ENCODE measurements at places on chromosomes 16 and 17.

- DNase-seq, result no peak
Observed at GRCh38 chr16:50066482-50067289, 916 bp downstream of the HEATR3 start.

DNA sequence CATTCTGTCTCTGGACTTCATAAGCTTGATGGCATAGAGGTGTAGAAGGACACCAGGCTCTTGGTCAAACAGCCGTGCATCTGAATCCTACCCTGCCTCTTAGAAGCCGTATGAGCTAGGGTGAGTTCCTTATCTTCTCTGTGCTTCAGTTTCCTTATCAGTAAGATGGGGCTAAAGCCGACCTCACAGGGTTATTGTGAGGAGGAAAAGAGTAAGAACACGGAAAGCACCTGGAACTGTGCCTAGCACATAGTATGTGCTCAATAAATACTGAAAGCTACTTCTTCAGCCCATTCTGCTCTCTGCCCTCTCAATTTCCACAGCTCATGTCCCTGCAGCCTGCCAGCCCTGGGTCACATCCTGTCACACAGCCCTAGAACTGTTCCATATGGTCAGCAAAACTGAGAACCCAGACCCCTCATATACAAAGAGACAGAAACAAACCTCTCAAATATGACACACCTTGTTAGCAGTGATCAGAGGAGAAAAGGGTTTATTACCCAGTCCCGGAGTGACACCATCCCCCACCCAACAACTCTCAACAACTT lies 17.0 kb upstream of the UBTF start:
- DNase-seq, result no peak

DNA sequence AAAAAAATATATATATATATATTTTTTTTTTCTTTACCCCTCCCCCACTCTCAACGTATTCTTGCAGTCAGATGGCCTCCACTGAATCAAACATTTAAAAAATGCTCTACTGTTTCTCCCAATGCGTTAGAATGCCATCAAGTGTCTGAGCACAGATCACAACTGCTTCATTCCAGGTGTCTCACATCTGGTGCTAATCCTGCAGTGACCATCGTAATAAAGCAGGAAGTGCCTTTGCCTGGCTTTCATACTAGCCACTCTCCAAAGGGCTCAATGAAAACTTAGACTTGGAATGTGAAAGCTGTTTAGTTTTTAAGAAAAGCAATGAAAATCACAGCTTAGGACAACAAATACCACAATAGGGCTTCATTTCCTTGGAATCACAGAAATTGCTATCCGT lies 37.2 kb downstream of the SKAP1 start:
- no peak for DNase-seq

DNA sequence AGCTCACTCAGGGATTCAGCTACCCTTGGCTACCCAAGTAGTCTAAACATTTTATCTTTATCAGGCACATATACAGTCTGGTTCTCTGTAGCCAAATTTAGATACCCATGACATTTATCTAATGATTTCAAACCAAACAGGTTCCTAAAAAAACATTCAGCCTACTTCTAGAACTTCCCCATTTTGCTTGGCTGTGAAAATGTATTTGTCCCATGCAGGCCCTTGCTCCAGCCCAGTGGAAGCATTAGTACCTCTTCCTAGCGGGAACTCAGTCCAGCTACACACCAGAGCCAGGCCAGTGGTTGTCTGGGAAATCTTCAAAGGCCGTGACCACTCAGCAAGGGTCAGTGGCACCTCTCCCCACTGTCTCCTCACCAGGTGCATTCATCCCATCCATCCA lies 26.2 kb upstream of the NAGLU start:
- no peak for DNase-seq

- no peak for DNase-seq
Observed at GRCh38 chr16:50697881-50698767, 4.7 kb downstream of the NOD2 start.

GRCh38 chr16:20391045-20391444 lies 13.5 kb downstream of the PDILT start:
- no peak for DNase-seq

- DNase-seq, result no peak
Observed at GRCh38 chr16:28110074-28110473, 46.6 kb upstream of the GSG1L start.

DNA sequence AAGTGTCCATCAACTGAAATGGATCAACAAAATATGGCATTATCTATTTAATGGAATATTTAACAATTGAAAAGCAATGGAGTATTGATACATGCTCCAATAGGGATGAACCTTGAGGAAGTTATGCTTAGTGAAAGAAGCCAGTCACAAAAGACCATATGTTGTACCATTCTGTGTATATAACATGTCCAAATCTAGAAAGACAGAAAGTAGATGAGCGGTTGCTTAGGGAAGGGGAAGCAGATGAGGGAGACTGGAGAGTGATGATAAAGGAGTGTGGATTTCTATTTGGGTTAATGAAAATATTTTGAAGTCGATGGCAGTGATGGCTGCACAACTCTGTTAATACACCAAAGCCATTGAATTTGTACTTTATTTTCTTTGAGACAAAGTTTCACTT lies 8.5 kb upstream of the ERN1 start:
- DNase-seq, result no peak

- no peak for DNase-seq
Observed at GRCh38 chr17:34068571-34068970, 186.5 kb upstream of the CCL2 start.

DNA sequence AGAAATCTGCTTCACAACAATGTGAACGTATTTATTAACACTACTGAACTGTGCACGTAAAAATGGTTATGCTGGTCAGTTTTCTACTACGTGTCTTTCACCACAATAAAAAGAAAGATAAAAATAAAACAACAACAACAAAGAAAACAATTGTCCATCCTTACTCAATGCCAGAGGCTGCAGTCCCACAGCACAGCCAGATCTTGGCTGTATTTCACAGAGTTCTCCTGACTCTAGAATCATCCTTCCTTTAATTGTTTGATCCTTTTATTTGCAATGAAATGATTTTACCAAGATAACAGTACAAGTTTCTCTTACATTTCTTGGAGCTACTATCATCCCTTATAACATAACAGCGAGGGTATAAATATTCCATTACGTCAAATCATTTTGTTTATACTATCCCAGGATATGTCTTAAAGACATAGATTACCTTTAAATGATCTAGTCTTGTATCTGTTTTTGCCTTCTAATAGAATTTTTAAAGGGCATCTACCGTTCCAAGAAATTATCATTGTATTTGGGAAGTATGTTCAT lies 103.3 kb downstream of the SLC39A11 start:
- DNase-seq, result no peak

DNA sequence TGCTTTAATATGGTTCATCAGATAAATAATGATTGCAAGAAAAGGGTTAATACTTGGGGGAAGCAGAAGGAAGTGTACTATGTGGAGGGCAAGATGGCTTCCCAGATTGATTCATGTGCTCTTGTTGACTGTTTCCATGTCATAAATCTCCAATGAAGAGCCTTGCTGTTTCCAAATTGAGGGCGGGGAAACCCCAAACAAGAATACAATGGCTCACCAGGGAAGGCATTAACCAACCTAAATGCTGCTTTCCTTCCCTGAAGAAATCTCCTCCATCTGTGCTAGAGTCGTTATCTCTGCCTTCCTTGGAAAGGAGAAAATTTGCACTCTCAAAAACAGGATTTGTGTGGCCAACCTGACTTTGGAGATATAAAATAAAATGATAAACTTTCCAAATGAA lies 28.0 kb upstream of the CDH13 start:
- DNase-seq, result no peak

DNA sequence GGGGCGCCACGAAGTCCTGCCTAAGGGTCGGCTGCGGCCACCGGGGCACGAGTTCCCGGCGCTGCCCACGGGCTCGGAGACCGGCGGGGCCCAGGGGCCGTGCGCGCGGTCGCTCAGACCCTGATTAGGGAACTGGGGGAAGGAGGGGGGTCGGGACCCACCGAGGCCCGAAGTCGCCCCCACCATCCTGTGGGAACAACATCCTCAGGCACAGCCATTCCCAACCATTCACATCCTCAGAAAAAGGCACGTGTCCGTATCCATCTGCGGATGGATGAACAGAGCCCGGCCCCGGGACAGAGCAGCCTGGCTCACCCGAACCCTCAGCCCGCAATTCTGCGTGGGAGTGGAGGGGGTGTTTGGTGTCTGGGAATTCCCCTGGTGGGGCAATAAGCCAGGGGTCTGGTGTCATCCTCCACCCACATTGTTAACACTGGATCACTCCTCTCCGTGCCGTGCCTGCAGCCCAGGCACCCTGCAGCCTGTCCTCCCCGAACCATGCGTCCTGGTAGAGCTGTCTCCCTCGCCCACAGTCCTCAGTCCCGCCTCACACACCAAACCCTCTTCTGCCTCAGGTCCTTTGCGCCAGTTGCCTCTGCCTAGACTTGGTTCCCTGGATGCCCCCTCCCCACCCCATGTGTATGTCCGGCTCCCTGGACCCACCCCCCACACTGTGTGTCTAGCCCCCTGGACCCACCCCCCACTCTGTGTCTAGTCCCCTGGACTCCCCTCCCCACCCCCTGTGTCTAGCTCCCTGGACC lies 789 bp upstream of the CCDC57 start:
- peak; percentile 11 for DNase-seq

DNA sequence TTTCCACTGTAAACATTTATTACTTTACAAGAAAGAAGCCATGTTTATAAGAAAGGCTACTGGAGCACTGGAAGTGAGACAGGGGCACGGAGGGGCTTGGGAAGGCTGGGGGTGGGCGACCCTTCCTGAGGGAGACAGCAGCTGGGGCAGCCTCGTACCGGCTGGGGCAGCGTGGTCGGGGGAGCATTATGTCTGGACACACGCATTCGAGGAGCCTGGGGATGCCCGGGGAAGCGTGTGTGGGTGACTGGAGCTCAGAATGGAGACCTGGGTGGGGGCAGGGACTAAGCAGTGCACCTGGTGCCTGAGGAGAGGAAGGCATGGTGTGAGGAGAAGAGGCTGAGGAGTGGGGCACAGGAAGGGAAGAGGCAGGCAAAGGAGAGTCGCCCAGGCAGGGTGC lies 64.5 kb downstream of the SRCIN1 start:
- no peak for DNase-seq

GRCh38 chr17:82914375-82914774 lies 74.6 kb upstream of the ZNF750 start:
- no peak for DNase-seq

GRCh38 chr16:634051-634670 lies 1.9 kb downstream of the METTL26 start:
- DNase-seq, result no peak

DNA sequence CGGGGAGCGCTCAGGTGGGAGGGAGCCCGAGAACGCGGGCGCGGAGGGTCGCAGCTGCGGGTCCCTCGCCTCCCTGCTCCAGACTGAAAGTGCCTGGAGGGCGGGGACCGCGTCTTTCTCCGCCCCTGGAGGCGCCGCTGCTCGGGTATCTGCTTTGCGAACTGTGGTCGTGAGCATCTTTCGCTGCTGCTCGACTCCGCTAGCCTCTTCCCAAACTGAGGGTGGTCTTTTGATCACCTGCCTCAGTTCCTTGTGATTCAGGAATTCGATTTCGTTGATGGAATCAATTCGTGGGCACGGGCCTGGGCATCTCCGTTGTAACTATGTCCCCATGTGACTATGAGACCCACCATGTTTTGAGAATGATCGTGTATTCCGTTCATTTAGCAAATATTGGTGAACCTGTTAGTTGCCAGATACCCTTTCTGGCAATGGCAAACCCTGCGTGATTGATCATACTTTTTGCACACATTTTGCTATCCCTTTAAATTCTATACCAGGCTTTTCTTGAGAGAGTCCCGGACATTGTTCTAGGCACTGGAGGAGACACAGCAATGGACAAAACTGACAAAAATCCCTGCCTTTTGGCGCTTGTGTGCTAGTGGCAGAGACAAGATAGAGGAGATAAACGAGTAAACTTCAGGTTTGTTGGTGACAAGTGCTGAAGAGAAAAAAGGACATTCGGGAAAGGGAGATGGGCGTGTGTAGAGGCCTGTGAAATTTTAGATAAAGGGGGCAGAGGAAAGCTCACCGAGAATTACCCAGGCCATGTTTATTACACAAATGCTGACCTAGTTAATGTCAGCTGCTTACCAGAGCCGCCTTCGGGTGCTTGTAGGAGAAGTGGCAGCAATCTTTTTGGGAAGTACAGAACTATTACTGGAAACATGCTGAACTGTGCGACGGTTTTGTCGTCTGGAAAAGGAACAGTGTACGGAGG lies 948 bp downstream of the UTP18 start:
- DNase-seq, result no peak

- DNase-seq, result no peak
Observed at GRCh38 chr16:50596762-50597450, 48.7 kb downstream of the NKD1 start.

DNA sequence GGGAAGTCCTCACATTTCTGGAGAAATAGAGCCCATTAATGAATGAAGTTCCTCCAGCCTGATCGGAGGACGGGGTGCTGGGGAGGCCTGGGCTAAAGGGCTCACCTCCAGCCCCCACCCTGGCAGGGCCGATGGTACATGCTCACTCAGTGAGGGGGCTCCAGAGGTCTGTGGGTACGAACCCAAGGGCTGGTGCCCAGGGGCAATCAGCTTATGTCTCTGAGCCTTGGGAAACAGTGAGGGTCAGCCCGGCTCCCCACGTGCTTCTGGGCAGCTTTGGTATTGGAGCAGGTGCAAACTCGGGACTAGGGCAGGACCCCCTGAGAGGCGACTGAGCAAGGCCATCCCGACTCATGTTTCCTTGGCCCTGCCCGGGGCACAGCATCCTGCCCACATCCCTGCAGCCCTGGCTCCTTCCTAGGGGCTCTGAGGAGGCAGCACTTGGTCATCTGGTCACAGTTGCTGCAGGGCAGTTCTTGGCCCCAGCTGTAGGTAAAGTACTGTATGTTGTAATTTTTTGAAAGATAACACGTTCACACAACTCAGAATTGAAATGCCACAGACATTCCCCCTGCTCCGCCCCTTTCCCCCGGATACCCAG lies 969 bp upstream of the CETP start:
- no peak for DNase-seq

GRCh38 chr17:42783062-42783790 lies 2.8 kb downstream of the WNK4 start:
- DNase-seq, result no peak

GRCh38 chr16:56093055-56093454 lies 98.2 kb upstream of the GNAO1 start:
- DNase-seq, result no peak

- DNase-seq, result no peak
Observed at GRCh38 chr16:29809850-29810698, 1.9 kb upstream of the PRRT2 start.

- peak; percentile 72 for DNase-seq
Observed at GRCh38 chr17:48012151-48012520, 25.5 kb downstream of the COPZ2 start.

GRCh38 chr17:38590988-38591758 lies 14.6 kb downstream of the SRCIN1 start:
- DNase-seq, result peak; percentile 31

DNA sequence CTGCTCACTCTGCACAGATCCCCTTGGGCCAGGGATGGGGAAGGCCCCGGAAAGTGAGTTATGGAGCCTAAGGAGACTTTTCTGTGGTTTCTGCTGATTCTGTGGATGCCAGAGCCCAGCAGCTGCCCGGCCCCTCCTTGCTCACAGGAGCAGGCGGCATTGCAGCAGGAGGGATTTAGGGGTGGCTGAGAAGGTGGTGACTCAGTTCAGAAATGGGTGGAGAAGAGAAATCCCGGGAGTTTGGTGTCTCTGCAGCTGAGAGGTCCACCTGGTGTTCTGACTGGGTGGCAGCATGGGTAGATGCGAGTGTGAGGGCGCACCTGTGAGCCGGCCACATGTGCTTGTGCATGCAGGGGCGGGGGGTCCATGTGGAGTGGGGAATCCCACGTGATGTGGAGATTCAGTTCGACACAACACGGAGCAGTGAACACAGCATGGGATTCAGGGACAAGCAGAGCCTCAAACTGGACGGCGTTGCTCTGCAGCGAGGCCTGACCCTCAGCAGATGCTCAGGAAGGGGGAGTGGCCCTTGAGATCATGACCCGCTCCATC lies 16.0 kb upstream of the SPPL2C start:
- DNase-seq, result no peak

Measured in NCI-H2081 treated with DMSO at 0.1 percent for 48 hours (cell line).